ENCODE measurements at places on chromosomes 13 and 19.

- peak; percentile 24 for ATAC-seq
These were observed 28.8 kb downstream of the ACTN4 start for GRCh38 chr19:38676023-38676877.

GRCh38 chr13:95296326-95296925 lies 4.8 kb downstream of the ABCC4 start:
- ATAC-seq: peak; percentile 53

GRCh38 chr19:45542234-45542668 lies 35.0 kb downstream of the VASP start:
- ATAC-seq: no peak

DNA sequence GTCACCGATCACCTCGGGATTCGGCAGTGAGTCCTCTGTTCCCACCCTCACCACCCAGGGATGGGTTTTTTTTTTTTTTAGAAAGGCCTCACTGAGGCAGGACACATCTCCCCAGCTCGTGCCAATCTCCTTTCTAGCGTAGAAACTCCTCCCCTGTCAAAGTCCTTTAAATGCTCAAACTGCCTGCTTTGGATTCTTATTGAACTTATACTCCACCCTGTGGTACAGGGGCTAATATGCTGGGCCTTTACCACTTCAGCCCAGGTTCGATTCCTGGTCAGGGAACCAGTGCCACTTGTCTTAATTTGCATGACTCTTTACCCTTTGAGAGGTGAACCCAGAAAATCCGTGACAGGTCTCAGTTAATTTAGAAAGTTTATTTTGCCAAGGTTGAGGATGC lies 8.3 kb upstream of the ZNF14 start:
- ATAC-seq: no peak

- peak; percentile 23 for ATAC-seq
These were observed 424.4 kb downstream of the FGF14 start for GRCh38 chr13:101977475-101977874.

DNA sequence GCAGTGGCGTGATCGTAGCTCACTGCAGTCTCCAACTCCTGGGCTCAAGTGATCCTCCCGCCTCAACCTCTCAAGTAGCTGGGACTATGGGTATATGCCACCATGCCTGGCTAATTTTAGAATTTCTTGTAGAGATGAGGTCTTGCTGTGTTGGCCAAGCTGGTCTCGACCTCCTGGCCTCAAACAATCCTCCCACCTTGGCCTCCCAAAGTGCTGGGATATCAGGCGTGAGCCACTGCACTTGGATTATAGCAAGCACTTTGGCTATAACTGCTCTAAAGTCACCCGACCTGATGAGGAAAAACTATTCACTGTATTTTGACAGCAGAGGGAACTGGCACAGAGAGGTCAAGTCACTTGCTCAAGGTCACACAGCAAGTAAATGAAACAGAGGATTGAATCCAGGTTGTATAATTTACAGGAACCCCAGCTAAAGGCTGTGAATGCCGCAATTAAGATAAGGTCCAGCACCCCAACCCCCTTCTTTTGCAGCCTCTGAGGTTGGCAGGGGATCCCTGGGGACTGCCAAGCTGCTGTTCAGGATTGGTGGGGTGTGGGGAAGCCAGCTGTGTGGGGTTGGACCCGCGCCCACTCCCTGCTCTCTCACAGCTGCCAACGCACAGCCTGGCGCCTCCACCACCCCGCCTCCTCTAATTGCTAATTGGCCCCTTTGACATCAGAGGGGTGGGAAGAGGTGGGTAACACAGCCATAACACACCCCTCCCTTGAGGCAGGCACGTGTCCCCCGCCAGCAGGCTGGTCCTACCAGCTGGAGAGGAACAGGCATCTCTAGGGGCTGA lies 6.0 kb downstream of the TMIGD2 start:
- peak; percentile 16 for ATAC-seq

DNA sequence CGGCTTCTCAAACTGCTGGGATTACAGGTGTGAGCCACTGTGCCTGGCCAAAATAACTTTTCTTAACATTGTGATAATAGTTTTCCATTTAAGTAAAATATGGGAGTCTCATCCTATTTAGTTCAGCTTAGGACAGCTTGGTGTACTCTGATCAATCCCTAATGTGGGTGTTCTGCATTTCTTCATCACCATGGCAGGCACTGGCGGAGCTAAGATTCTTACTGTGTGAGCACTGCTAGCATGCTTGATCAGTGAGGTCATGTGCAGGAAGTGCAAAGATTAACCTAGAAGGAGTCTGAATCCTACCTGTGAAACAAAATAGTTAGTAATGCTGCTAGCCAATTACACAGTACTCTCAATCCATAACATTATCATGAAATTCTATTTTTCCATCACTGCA lies 1684.2 kb upstream of the SLC10A2 start:
- ATAC-seq: no peak

DNA sequence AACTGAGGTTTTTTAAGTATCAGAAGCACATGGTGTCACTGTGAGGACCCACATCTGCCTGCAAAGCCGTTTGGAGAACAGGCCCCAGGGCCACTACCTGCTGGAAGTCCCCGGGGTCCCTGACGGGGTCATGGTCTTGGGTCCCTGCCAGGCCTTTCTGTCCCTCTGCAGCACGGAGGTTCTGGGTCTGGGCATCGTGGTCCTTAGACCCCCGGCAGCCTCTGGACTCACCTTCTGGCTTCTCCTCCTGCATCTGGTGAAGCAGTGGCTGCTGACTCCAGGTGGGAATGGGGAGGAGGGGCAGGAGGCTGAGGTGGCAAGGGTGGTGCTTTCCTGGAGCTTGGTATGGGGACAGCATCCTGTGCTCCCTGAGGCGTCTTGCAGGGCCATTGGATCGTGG lies 198.6 kb downstream of the TEX29 start:
- no peak for ATAC-seq

GRCh38 chr19:56840451-56841192 lies at the start of the genes PEG3 and ZIM2:
TSS of gene PEG3 (minus strand) at chr19:56840726. CDS start at chr19:56824655, 16,071 bp downstream.
TSS of gene ZIM2 (minus strand) at chr19:56840726. CDS start at chr19:56824277, 16,449 bp downstream.
- ATAC-seq: no peak

- ATAC-seq: no peak
These were observed 5.7 kb upstream of the ZMYM2 start for GRCh38 chr13:19952850-19953249.

- ATAC-seq: peak; percentile 11
These were observed 6.4 kb downstream of the POU4F1 start for GRCh38 chr13:78596736-78597601.

GRCh38 chr13:113412440-113412839 lies 40.8 kb downstream of the ADPRHL1 start:
- no peak for ATAC-seq

DNA sequence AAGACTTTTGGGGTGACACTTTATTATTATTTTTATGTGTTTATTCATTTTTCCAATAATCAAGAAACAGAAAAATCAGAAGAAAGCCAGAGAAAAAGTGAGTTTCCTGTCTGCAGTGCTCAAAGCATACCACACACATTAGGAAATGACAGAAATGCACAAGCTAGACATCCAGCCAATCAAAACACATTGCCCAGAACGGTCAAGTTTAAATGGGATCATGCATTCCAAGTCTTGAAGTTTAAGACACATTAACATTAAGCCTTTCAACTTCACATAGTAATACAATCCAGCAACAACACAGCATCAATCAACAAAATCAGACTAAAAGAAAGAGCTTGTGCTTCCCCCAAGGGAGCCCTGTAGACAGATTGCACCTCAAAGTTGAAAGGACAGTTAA lies 28.7 kb upstream of the MEDAG start:
- ATAC-seq: peak; percentile 71

- no peak for ATAC-seq
These were observed 4.3 kb upstream of the POU4F1 start for GRCh38 chr13:78607409-78608251.

DNA sequence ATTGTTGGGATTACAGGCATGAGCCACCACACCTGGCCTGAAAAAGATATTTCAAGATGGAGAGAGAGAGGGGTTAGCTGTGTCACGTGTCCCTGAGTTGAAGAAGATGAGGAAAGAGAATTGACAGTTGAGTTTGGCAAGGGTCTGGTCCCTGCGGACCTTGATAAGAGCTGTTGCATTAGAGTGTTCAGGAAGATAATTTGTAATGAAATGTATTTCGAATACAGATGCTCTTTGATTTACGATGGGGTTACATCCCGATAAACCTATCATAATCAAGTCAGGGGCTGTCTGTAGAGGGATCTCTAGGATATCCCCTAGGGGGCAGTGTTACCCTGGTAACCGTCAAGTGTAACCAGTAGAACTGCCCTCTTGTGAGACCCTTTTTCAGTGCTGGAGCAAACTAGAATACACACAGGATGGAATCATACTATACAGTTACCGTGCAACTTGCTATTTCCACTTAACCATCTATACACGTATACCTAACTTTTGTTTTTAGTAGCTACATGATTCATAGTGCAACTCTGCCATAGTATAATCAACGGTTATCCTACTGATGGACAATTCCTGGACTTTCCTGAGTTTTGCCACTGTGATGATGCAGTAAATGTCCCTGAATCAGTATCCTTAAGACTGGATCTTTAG lies 1.5 kb upstream of the ELOF1 start:
- ATAC-seq: peak; percentile 72

GRCh38 chr19:55591555-55591954 lies 7.8 kb downstream of the FIZ1 start:
- no peak for ATAC-seq

- ATAC-seq: no peak
These were observed 487.6 kb downstream of the GPC6 start for GRCh38 chr13:93714171-93714570.

- ATAC-seq: no peak
These were observed 183.3 kb downstream of the HS6ST3 start for GRCh38 chr13:96273196-96273595.

DNA sequence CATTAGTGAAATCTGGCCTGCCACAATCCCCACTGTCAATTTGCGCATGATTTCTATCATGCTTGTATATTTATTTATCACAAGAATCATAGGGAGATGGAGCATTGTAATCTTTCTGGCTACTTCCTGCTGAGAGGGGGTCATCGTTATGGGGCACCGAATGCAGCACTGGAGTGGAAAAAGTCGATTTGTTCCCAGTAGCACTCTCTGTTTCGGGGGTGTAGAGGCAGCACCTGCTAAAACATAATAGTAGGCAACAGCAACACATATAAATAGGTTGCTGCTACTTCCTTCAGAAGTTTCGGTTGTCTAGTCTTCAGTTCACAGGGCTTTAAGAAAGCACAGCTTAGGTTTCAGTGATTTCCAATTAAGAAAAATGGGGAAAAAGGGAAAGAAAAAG lies 23.4 kb upstream of the CEACAM21 start:
- no peak for ATAC-seq

DNA sequence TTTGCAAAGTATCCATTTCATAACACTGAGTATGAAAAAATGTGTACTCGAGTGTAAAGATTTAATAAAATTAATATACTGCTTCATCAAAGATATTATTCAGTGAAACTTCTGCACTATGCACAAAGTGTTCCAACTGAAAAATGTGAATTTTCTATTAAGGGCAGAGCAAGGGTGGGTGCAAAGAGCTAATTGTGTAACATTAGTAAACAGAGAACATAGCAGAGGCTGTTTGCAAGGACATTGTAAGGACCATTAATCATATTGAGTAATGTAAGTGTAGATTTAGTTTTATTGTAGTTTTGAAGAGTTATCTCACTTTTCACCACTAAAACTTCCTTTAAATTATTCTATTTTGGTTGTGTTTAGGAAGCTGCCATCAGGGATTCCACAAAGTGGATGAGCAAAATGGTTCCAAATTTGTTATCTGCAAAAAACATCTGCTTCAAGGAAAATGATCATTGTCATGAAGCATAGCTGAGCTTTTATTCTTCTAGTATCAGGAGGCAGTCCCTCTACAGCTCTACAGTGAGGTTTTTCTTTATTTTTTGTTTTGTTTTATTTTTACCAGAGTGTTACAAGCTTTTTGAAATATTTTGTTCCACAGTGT lies 1375.4 kb downstream of the SLITRK1 start:
- no peak for ATAC-seq

DNA sequence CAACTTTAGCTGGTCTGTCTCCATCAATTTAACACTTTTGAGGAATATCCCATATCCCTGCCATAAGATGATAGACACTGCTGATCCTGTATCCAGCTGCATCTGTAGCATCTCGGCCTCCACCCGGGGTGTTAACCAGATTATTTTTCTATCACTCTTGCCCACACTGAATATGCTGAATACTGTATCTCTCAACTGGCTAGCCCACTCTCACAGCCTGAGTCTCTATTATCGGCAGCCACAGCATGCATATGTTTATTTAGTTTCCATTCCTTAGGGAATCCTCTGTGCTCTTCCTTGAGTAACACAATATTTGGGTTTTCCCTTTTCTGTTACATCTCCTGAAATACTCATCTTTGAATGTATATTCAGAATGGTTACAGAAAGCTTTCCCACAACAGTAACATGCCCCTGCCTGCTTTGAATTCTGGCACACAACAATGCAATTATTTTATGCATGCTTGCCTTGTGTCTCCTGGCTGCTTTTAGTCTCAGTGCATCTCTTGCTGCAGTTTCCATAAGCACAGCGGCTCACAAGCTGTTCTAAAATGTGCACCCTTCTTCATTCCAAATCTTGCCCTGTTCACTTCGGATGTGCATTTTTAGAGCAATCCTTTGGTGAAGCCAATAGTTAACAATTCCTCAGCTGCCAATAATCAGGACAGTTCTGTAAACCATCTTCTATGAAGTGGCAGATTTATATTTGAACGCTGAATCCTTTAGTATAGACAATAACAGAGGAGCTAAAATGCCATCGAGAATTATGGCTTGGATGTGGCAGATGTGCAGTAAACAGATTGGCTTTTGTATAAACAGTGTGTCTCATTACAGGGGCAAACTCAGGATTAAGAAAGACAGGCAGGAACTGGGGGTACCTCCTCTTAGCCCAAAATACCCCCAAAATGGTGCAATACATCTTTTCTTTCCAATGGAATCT lies 261.9 kb upstream of the SOX21 start:
- ATAC-seq: no peak

DNA sequence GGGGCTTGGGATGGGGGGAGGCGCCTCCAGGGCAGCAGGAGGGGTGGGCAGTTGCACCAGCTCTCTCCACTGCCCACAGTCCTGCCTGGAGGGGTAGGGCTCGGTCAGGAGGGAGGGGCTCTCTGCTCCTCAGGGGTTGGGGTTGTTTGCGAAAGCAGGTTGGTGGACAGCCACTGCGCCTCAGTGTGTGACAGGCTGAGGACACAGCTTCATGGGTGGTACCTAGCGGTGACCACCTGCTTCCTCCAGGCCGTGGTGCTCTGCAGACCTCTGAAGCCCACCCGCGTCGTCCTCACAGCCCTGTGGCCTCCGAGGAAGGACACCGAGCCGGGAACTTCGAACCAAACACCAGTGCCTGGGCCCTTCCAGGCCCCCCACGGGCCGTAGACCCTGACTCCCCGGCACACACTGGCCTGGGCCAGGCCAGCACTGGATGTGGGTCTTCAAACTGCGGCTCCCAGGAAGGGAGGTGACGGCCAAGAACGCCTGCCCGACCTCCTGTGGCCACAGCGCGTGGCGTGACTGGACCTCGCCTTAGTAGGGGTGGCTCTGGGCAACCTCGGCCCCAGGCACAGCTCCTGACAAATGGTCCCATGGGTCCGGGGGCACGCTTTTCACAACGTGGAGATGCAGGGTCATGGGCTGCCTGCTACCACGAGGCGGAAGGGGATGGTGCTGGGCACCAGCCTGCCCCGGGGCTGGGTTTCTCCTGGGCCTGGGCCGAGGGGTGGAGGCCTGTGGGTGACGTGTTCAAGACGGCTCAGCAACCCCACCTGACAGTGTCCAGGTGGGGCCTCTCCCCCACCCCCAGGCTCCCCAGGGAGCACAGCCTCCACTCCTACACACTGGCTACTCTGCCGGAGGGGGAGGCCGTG lies 173.2 kb downstream of the KDM4B start:
- no peak for ATAC-seq
